ENCODE measurements at places on chromosomes 5 and 9.

DNA sequence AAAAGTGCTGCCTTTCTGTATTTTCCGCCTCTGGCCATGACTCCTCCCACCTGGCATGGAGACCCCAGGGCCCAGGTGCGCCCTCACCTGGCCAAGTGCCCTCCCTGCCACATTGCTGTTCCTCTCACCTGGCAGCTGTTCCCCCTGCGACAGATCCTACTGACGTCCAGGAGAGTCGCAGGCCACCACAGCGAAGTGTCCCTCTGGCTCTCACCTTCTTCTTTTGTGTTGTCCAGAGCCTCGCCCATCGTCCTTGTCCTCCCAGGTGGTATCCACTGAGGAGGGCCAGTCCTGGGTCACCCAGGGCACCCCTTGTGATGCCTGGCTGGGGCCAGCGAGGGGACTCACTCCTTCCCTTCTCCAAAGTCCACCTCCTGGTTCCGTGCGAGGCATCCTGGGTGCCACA lies 2.6 kb downstream of the NKD2 start:
- DNase-seq = no peak

DNA sequence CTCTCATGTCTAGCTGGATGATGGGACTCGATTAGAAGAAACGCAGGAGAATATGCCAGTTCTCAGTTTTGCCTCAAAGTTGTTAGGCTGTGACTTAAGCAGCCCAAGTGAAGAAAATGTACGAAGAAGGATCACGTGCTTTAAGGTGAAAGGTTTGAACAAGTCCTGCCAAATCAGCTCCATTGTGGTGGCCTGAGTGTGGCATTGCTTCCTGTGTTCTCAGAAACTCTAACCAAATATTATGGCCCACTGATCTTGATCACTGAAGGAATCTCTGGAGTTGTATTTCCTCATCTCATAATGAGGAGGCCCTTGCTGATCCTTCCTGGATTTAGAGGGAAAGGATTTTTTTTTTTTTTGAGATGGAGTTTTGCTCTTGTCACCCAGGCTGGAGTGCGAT lies 44.0 kb downstream of the OTULIN start:
- no peak for DNase-seq

DNA sequence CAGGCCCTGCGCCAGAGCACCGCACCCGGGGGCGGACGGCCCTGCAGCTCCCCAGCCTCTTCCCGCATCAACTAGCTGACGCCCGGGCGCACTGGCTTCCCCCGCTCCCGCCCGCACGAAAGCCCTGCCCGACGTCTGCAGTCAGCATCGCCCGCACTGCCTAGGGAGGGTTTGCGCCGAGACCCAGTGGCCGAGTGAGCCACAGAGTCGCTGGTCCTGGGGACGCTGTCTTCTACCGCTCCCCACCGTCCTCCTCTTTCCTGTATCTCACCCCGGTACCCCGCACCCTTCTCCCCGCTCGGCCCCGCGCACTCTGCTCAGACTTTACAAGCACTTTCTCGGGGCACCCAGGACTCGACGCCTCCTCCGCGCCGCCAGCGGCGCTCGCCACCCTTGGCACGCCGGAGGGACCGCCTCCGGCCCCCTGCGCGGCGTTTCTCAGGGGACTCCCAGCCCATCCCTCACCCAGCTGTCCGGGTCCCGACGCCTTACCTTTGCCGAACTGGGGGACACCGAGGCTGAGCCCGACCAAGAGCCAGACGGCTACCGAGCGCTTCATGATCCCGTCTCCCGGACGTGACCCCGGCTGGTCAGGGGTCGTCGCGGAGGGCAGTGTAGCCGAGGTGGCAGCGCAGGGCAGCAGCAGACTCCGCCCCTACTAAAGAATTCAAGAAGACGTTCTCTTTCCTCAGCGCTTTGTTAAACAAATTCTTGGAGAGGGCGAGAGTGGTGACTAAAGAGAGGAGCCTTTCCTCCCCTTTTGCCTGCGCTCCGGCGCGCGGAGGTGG lies 670 bp downstream of the EDIL3 start:
- no peak for DNase-seq

GRCh38 chr5:140794595-140795258 lies at the start of gene PCDHA2:
Gene PCDHA2, plus strand, starts transcription at chr5:140794852.
- DNase-seq = no peak

GRCh38 chr5:88144219-88145001 lies 124.2 kb downstream of the TMEM161B start:
- no peak for DNase-seq

GRCh38 chr5:176908675-176909368 lies 9.7 kb upstream of the HK3 start:
- DNase-seq = no peak

DNA sequence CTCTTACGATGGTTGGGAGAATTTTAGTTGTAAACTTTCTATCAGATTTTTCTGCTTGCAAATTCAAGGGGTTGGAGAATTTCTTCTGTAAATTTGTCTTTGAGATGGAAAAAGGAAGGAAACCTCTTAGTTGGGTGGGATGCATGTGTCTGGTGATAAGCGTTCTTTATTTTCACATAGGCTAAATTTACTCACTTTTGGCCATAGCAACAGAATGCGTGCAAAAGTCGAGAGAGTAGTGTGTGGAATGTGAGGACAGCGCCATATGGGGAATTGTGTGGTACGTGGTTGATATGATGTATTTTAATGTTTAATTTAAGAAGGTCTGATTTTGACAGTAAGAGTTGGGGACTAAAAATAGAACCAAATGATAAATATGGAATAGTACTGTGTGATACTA lies 282.2 kb downstream of the TAF11L14 start:
- no peak for DNase-seq

- no peak for DNase-seq
Measured at GRCh38 chr9:68872026-68872501, 141.8 kb downstream of the PRKACG start.

DNA sequence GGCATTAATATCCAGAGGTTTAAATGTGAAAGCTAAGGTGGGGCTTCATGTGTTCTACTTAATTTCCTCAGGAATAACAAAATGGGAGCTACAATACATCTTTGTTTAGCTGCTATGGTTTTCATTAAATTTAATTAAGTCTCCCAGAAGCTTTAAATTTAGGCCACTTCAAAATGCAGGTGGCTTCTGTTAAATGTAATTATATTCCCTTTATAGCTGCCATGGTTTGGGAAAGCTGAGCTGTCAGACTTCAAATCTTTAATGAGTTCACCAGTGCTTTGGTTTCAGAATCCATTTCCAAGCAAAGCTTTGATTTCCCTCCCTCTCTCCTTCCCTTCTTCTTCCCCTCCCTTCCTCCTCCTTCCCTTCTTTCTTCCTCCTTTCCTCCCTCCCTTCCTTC lies 58.4 kb upstream of the FAM170A start:
- DNase-seq = no peak

DNA sequence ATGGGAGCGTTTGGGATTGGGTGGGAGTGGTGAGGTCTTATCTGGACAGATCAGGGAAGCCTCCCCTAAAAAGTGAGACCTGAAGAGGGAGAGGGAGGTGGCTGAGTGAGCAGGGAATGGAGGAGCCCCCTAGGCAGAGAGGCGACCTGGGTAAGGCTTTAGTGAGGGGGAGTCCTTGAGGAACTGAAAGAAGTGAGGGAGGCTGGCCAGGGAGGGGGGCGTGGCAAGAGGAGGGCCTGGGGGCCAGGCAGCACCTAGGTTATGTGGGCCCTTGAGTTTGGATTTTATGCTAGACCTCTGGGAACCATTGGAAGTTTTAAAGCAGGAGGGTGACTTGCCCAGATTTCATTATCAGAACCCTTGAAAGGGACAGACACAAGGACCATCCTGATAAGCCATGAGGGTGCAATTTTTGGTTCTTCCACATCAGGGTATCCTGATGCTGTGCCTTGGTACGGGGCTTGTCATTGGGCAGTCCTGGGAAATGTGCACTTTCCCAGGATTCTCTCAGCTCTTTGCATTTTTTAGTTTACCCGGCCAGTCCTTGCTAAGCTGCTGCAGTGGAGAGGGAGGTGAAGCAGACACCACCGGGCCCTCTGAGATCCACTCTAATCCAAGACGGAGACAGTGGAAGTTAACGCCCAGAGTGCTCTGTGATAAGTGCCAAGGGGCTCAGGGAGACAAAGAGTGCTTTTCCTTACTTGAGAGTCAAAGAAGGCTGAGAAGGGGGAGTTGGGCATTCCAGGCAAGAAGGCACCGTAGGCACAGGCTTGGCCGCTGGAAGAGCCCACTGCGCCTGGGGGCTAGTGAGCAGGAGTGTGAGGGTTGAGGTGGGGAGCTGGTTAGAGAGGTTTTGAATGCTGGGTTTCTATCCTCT lies 16.1 kb downstream of the GSN start:
- DNase-seq = no peak

- no peak for DNase-seq
Measured at GRCh38 chr5:179257176-179257682, 88.0 kb downstream of the ADAMTS2 start.

GRCh38 chr5:98214240-98215051 lies 559.0 kb upstream of the RGMB start:
- DNase-seq = no peak

GRCh38 chr5:160082614-160083500 lies 36.4 kb downstream of the PWWP2A start:
- DNase-seq = peak; percentile 49

DNA sequence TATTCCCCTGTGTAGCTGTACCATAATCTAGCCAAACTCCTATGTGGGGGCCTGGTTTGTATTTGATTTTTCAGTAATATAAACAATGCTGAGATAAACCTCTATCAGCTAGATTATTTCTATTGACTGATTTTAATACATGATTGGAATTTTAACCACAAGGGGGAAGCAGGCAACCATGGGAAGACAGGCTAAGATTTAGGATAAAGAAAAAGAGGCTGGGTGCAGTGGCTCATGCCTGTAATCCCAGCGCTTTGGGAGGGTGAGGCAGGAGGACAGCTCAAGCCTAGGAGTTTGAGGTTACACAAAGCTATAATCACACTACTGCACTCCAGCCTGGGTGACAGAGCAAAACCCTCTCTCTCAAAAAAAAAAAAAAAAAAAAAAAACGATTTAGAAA lies 18.1 kb upstream of the GPX3 start:
- no peak for DNase-seq

DNA sequence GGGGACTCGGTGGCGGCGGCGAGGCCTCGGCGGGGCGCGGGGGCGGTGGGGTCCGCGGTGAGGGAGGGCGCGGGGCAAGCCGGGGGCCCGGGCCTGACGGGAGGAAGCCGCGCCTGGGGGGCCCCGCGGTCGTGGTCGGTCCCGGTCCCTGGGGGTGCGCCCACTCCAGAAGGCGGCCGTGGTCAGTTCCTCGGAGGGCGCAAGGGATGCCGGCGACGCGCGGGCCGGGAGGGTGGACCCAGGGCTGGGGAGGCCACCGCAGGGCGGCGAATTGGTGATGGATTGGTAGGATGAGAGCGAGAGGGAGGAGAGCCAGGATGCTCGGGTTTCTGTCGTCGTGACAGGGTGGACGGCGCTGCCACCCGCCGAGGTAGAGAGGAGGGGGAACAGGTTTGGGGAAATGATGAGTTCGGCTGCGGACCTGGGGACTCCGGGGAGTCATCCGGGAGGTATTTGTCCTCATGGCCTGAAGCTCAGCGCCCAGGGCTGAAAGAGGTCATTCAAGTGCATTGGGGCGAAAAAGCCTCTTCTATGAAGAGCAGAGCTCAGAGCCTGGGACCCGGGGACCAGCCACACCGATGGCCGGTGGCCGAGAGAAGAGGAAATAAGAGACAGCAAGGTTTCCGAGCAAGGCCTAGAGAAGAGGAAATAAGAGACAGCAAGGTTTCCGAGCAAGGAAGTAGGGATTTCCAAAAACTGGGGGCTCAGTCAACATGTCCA lies 557 bp downstream of the GNG10 start:
- DNase-seq = no peak

GRCh38 chr5:90506221-90506620 lies 23.2 kb downstream of the LYSMD3 start:
- DNase-seq = no peak

DNA sequence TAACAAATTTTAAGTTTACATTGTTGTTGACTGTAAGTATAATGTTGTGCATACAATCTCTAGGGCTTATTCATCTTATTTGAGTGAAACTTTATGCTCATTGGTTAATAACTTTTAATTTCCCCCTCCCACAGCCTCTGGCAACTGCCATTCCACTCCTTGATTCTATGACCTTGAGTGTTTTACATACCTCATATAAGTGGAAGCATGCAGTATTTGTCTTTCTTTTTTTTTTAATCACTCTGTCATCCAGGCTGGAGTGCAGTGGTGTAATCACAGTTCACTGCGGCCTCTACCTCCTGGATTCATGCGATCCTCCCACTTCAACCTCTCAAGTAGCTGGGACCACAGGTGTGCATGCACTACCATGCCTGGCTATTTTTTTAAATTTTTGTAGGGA lies 83.9 kb downstream of the KCTD16 start:
- DNase-seq = no peak

- DNase-seq = no peak
Measured at GRCh38 chr5:102782217-102782872, 27.2 kb downstream of the PAM start.

- no peak for DNase-seq
Measured at GRCh38 chr9:107690021-107690420, 200.5 kb upstream of the KLF4 start.

DNA sequence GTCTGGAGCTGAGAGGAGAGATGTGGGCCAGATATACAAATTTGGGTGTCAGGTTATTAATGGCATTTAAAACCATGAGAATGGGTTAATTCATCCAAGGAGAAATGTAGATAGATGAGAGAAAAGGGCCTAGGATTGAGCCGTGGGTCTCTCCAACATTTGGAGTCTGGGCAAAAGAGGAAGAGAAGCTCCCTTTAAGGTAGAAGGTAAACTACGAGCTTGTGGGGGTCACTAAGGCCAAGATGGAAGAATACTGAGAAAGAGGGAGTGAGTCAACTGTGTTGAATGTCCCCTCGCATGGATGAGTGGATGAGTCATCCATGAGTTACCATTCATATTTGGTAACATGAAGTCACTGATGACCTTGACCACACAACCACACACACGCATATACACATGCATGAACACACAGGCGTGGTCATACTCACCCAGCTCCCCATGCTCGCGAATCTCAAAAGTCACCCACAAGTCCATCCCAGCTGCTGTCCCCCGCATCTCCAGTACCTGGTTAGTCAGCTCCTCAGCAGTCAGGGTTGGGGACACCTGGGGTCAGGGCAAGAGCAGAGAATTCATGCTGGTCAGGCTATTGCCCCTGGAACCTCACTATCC lies 6.8 kb upstream of the FCHSD1 start:
- DNase-seq = peak; percentile 65

- DNase-seq = no peak
Measured at GRCh38 chr9:77851882-77852595, 179.6 kb downstream of the GNAQ start.

DNA sequence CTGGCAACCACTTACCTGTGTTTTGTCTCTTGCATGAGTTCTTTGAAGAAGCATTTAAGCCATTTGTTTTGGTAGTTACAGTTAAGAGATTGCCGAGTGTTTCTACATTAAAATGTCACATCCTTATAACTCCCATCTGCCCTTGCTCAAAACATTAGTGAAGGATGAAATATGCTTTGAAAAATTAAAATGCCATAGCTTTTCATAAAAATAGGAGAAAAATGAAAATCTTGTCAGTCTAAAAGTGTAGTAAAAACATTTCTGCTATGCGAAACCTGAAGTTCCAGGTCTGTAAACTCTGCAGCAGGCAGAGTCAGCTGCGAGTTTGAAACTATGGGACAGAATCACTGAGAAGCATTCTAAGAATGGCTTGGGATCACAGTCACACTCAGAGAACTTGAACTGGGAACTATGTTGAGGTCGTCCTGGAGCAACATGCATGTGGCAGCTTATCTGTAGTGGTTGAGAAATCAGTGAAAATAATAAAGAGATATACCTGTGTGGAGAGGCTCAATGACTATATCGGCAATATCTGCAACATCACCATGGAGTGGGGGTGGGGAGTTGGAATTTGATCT lies 67.4 kb downstream of the RASGRF2 start:
- no peak for DNase-seq
